CD8-positive, alpha-beta T cell (primary cell): ENCODE measurements at places on chromosomes 7 and 10. TPM values are rescaled to one million over a fixed set of nuclear protein-coding genes. Genes with fewer than 3 reads are reported as not detected.

The CCL24 gene
- not detected for total RNA-seq

DNA sequence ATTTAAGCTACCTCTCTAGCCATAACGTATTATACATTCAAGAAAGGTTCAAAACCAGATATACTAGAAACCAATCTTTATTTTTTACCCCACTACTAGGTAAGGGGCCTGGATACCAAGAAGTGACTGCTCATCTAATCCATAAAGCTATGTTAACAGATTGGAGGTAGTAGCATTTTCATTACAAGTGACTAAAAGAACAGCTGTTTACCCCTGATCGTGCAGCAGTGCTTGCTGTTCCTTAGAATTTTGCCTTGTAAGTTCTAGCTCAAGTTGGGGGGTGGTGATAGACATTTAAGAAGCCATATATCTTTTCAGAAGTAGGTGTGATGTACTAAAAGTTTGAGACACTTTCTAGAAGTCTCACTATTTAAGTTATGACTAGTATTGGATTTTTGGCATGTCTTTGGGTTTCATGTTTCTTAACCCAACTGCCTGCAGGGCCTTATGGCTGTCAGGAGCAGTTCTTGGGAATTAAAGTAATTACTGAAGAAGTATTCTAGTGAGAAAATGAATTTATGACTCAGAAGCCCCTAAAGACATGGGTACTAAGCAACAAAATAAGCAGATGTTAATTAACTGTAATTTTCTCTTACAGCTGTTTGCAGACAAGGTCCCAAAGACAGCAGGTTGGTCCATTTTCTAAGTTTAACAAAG lies 2.3 kb downstream of the PPIA start:
- DNase-seq, result no peak

The UTF1 gene
- not detected for total RNA-seq

DNA sequence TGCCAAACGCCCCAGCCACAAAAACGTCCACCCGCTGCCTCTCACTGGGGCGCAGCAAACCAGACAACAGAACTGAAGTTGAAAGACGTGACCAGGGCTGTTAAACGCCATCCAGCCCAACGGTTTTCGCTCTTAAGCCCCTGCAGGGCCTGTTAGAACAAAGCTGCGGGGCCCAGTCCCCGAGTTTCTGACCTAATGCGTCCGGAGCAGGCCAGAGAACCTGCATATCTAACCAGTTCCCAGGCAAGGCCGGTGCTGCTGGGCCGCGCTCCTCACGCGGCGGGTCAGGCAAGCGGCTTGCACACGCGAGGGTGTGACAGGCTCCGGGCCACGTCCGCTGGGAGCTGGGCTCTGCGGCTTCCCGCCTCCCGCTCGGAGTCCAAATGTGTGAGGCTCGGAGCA lies 87.0 kb downstream of the PTPRN2 start:
- DNase-seq, result no peak

DNA sequence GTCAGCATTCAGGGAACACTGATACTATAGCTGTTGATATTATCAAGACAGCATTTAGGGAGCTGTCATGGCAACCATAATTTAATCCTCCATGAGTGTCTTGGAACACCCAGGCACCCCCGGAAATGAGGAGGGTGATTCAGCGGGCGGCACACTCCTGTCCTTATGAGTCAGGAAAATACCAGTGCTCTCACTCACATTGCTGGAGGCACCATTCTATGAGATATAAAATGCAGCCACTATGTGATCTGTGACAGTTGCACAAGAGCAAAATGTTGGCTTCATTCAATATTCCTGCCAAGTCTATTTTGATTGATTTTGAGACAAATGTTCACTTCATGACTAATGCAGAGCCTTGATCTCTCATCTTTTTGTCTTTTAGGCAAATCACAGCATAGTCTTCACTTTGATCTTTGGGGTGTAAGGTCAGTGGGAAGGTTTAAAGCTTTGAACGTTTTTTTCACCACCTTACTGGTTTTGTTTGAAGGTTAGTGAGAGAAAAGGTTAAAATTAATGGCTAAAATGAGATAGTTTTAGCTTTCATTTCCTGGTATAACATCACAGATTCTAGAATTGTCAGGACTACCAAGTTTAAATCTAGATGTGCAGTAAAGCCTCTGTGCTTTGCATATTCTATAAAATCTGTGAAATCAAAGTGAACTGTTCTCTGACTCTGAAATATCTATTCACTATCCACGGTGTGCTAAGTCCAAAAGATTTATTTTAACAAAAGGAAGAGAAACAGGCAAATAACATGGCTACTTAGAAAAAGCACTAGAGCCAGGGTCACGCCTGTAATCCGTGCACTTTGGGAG lies 12.4 kb upstream of the ARHGAP12 start:
- no peak for DNase-seq

DNA sequence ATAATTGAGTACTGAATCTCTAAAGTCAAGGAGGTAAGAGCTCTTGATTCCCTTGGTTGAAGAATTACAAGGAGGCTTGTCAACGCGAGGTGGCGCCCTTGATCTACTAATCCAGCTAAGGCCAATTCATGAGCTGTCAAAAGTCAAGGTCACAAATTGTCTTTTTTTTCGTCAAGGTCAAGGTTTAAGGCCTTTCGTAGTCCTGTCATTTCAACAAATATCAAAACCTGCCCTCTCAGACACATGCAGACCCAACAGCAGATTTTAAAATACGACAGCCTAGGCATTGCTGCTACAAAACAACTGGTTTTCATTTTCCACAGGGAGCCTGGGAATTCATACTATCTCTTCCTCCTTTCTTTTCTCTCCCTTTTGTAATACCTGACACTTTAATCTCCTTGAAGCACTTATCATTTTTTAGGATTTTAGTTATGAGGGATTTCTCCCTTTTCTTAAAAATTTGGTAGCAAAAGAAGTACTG lies 3.6 kb downstream of the HOXA13 start:
- peak; percentile 88 for DNase-seq

- DNase-seq, result no peak
These were observed 222.5 kb downstream of the AHR start for GRCh38 chr7:17520941-17521340.

DNA sequence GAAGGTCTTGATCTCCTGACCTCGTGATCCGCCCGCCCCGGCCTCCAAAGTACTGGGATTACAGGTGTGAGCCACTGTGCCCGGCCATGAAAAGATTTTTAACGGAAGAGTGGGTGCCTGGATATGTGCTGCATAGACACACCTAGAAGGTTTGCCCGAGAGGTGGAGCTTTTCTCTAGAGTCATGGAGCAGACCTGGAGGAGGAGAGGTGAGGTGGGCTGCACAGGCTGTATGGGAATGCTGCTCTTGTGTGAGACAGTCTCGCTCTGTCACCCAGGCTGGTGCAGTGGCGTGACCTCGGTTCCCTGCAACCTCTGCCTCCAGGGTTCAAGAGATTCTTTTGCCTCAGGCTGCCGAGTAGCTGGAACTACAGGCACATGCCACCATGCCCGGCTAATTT lies 103.3 kb downstream of the ACTR3B start:
- no peak for DNase-seq

- no peak for DNase-seq
These were observed 77.1 kb upstream of the DUSP5 start for GRCh38 chr10:110420401-110421193.

- no peak for DNase-seq
These were observed 11.0 kb downstream of the NXPH1 start for GRCh38 chr7:8444468-8444769.

DNA sequence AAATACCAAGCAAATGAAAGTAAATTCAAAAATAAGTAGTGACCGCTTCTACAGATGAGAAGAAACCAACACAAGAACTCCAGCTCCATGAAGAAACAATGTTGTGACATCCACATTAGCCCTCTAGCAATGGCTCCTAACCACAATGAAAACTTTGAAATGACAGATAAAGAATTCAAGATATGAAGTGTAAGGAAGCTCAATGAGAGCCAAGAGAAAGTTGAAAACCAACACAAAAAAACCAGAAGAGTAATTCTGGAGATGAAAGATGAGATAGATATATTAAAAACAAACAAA lies 68.2 kb upstream of the DDC start:
- DNase-seq, result no peak

The OPN4 gene
- not detected for total RNA-seq

- peak; percentile 57 for DNase-seq
These were observed 557 bp downstream of the HOXA11 start for GRCh38 chr7:27184337-27185012.

The HMX3 gene
- total RNA-seq, result 0.47 TPM

The CCDC3 gene
- not detected for total RNA-seq

GRCh38 chr10:112132435-112132834 lies 51.1 kb downstream of the GPAM start:
- no peak for DNase-seq

The GSDME gene
- total RNA-seq, result not detected

GRCh38 chr7:18693406-18693805 lies 197.9 kb downstream of the HDAC9 start:
- DNase-seq, result no peak
